Cerebellum (tissue), 4 donors: ENCODE measurements at places on chromosomes 12 and 14. TPM values are rescaled to one million over a fixed set of nuclear protein-coding genes. Genes with fewer than 3 reads are reported as not detected.

KLRD1 gene
- total RNA-seq: 0.27 TPM

HOXC4 gene
- not detected for total RNA-seq

ERBB3 gene
- 4.7 TPM for total RNA-seq

DNAI7 gene
- 5.2 TPM for total RNA-seq

CARMIL3 gene
- 34.0 TPM for total RNA-seq

FAM222A gene
- total RNA-seq: 8.4 TPM

LIN52 gene
- 17.0 TPM for total RNA-seq

VPS37B gene
- total RNA-seq: 17.6 TPM

SLC17A8 gene
- total RNA-seq: 8.8 TPM

AHNAK2 gene
- 10.6 TPM for total RNA-seq

CCDC198 gene
- total RNA-seq: 5.4 TPM

BICDL1 gene
- 24.4 TPM for total RNA-seq

TMPRSS12 gene
- not detected for total RNA-seq

SYT10 gene
- total RNA-seq: 1.3 TPM

TMTC1 gene
- 13.9 TPM for total RNA-seq

OASL gene
- total RNA-seq: 0.18 TPM

CCDC60 gene
- total RNA-seq: not detected

A2ML1 gene
- total RNA-seq: 0.36 TPM

- DNase-seq: no peak
These were observed 29.3 kb upstream of the PNMA1 start for GRCh38 chr14:73743431-73743931.

GRCh38 chr12:6192604-6193380, 7.4 kb upstream of the CD9 start:
- no peak for DNase-seq

DNA sequence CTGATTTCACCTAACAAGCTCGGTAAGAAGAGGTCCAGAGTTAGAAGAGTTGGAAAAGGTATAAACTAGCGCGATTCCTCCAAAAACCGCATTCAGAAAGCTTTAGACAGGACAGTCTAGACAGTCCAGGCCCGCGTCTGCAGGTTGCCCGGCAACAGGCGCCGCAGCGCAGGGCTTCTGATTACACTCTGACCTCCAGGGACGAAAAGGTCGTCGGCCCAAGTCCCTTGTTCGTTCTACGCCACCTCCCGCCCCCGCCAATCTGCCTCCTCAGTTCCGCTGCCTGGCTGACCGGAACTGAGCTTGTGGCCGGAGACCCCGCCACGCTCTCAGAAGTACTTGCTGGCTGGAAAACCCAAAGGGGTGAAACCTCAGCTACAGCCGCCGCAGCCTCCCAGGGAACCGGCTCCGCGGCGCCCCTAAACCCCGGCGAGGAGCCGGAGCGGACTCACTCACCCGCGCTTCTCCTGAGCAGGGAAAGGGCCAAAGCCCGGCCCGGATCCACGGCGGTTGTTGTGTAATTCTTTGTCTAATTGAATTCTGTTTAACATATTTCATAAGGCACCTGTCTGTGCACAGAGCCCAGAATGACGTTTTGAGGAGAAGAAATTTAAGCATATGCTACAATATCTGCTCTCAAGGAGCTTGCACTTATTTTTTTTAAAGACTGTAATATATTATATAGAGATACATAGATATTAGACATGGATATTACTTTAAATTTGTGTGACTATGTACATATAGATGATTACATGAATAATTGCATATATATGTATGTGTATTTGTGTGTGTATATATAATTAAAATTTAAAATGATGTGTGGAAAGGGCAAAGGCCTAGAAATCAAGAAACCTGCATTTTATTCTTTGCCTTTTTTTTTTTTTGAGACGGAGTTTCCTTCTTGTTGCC, at the start of gene CAPS2:
CAPS2 (minus strand) TSS at position 407 of the 909 bp plus-strand sequence. CDS start 3,826 bp downstream, outside the sequence.
- DNase-seq: peak; percentile 72

GRCh38 chr12:132772606-132773005, 11.0 kb upstream of the ANKLE2 start:
- DNase-seq: no peak

DNA sequence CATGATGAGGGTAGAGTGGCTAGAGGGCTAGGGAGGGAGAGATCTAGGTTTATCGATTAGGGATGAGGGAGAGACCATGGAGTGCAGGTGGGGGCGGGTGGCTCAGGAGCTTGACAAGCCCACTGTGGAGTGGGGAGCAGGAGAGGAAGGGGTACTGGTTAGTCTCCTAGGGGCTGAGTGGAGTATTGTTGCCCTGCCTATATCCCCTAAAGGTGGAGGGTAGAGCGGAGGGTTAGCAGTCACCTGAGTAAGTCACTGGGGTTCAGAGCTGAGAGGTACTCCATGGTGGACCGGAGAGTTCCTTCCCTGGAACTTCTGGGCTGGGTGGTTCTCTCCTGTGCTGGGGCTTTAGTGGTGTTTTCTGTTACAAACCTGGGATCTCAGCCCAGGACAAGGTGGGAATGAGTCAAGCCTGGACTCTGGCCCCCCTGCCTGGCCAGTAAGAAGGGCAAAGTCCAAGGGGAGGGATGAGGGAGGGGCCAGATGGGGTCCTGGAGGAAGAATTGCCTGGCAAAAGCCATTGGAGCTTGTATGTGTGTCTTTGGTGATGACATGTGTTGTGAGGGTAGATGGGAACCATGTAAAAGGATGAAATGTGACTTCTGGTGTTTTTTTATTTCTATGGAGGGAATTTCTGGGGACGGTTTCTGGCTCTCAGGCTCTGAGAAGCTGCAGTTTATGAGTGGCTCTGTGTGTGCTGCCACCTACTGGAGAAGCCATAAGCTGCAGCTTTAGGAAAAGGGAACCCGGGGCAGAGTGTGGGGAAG, at the start of gene CIDEB:
CIDEB (minus strand) TSS at position 403 of the 767 bp plus-strand sequence; CDS start at position 284, 119 bp downstream.
- DNase-seq: peak; percentile 63

DNA sequence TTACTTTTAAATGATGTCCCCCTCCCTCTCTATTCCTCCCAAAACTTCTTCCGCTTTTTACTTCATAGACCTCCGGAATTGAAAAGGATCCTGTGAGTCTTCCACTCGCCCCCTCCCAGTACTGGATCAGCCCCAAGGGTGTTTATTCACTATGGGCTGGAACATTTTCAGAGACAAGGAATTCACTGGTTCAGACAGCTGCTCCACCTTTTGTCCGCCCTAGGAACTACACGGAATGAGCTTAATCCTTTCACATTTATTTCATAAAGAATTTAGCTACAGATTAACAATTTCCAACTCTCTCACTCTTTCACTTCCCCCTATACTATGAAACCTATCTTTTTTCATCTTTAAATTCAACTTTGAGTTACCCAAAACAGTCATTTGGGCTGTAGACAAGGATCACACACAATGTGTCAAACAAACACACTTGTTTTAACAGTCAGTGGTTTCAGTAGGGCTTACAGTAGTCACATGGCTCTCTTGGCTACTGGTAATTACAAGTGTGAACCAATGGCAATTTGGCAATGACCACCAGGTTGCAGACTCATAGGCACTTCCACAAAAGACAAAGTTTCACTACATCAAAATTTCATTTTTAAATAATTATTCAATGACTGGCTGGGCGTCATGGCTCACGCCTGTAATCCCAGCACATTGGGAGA, 20.6 kb downstream of the CNIH1 start:
- peak; percentile 19 for DNase-seq

- no peak for DNase-seq
These were observed 58.9 kb upstream of the PLEKHG3 start for GRCh38 chr14:64645220-64645892.

GRCh38 chr12:47488888-47489287, 216.9 kb downstream of the RPAP3 start:
- DNase-seq: no peak

DNA sequence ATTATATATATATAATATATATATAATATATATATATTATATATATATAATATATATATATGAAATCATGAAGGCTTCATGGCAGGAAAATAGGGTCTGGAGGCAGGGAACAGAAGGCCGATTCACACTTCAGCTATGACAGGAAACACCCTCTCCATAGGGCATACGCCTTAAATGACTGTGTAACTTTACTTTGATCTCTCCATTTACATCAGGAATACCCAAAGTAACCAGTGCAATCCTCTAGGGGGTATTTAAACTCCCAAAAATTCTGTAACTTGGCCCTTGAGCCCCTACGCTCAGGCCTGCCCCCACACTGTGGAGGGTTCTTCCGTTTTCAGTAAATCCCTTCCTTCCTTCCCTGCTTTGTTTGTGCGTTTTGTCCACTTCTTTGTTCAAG, 40.4 kb upstream of the PPP2R5C start:
- DNase-seq: no peak

GRCh38 chr12:28421374-28421773, 231.1 kb downstream of the CCDC91 start:
- DNase-seq: no peak

GRCh38 chr12:40228727-40229126, 3.9 kb downstream of the LRRK2 start:
- no peak for DNase-seq

DNA sequence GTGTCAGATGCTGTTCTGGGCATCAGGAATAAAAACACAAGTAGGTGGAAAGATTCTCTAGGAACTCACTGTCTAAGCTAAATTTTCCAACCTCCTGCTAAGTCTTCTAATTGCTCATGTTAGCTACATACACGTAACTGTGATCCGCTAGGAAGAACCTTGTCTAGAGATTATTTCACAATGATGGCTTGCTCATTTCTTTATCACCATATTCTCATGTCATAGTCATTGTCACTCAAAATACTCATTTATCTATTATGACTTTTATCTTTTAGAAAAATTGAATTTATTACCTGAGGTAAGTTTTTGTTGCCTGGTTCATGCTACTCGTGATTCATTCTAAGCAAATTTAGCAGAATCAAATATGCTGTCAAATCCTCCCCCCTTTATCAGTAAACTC, 1402.4 kb upstream of the FLRT2 start:
- DNase-seq: no peak

- DNase-seq: no peak
These were observed 723 bp upstream of the LRP10 start for GRCh38 chr14:22870811-22871223.

DNA sequence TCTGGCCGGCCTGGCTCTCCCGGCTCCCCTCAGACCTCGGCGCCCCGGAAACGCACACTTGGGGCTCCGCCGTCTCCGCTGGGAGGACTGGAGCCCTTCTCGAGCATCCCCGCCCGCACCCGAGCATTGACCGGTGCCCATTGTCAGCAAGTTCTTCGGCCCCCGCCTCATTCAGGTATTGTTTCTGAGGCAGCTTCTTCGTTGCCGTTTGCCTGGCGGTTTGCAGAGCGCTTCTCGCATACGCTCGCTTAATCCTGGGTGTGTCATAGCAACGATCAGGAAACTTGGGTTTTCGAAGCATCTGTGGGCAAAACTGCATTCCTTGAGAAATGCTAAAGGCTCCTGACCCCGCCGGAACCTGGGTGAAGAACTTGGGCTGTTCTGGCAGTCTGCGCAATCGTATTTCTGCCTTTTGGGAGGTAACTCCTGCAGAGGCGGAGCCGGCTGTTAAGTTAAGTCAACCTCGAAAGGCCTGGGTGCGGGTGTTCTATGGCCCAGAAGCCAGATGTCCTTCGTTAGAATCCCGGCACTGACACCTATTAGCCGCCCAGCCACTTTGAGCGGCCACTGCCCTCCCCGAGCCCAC, 518 bp downstream of the GSKIP start:
- DNase-seq: peak; percentile 25

DNA sequence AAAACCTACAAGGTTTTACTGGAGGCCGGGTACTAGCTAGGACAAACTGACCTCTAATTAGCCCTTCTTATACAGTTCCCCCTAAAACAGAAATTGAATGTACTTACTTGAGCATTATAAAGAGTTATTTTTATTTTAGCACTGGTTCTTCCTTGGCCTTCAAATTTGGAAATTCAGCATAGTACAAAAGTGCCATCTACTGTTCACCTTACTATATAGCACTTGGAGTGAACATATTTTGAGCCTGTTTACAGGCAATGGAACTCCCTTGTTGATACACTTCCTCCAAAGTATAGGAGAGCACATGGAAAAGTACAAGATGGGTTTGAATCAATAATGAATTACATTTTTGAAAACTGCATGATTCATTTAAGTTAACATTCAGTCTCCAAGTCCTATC, 3.9 kb upstream of the POC1B start:
- DNase-seq: peak; percentile 67

GRCh38 chr12:100324498-100324897, 32.4 kb upstream of the SLC17A8 start:
- no peak for DNase-seq

DNA sequence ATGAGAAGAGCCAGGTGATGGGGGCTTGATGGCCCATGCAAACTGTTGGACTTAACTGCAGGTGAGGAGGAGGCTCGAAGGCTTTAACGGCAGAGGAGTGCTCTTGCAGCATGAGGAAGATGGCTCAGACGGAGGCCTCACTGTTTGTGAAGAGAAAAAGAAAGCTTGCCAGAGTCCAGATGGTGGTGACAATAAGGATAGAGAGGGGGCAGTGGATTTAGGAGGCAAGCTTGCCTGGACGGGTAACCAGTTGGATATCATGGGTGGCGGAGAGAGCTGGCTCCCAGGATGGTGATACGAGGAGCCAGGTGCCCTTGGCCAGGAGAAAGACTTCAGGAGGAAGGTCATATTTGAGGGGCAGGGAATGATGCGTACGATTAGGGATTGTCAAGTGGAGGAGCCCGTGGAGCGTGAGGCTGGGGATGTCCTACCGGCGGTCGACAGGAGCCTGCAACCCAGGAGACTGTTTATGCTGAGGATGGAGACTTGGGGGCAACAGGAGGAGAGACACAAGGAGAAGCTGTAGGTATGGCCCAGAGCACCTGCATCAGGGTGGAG, 71.8 kb downstream of the CACNA1C start:
- DNase-seq: peak; percentile 39

DNA sequence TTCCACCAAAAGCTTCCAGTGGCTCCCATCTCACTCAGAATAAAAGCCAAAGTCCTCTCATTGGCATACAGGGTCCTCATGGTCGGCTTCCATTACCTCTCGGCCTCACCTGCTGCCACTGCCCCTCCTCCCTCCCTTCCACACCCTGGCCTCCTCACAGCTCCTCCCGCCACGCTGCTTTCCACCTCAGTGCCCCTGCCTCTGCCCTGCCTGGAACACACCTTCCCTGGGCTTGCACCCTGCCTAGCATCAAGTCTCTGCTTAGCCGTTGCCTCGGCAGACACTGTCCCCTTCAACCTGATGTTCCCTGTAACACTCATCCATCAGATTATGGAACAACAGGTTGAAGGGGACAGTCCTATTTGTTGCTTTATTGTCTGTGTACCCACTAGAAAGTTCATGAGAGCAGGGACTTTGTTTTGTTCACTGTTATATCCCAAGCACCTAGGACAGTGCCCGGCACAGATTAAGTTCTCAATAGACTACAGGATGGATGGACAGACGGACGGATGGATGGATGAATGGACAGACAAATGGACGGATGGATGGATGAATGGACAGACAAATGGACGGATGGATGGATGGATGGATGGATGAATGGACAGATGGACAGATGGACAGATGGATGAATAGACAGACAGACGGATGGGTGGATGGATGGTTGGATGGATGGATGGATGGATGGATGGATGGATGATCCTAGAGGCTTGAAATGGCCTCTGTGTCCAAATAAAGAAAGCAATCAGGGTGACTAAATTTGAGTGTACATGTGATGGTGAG, 14.9 kb downstream of the FIGNL2 start:
- DNase-seq: no peak

DNA sequence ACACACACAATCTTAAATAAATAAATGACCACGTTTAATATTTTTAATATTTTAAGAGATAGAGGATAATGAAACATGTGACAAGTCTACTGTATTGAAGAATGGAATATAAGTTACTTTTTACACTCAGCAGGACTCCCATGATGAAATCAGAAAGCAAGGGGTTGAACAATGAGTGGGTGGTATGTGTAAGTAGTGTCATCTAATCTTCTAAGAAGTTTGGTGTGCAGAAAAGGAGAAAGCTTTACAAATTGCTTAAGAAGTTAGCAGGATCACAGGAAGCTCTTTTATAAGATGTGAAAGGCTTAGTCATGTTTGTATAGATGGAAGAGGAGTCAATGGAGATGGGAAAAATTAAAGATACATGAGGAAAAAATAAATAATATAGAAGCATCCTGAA, 47.8 kb downstream of the SLC15A5 start:
- no peak for DNase-seq
